Effector memory CD8-positive, alpha-beta T cell (primary cell): ENCODE measurements at places on chromosomes 5 and 9.

- H3K4me3 ChIP-seq: no peak overlapping the region
- H3K27ac ChIP-seq: no peak overlapping the region
These were observed 80.8 kb downstream of the MAPKAP1 start for GRCh38 chr9:125626187-125626586.

GRCh38 chr5:172838151-172838875 lies 4.3 kb downstream of the ERGIC1 start:
- no peak for DNase-seq
- H3K27me3 ChIP-seq: no peaks in the 10 kb centered on the region
- peaks cover 26% of the 10 kb centered on the region for H3K36me3 ChIP-seq
- peak overlapping the region; percentile 95 for H3K27ac ChIP-seq

DNA sequence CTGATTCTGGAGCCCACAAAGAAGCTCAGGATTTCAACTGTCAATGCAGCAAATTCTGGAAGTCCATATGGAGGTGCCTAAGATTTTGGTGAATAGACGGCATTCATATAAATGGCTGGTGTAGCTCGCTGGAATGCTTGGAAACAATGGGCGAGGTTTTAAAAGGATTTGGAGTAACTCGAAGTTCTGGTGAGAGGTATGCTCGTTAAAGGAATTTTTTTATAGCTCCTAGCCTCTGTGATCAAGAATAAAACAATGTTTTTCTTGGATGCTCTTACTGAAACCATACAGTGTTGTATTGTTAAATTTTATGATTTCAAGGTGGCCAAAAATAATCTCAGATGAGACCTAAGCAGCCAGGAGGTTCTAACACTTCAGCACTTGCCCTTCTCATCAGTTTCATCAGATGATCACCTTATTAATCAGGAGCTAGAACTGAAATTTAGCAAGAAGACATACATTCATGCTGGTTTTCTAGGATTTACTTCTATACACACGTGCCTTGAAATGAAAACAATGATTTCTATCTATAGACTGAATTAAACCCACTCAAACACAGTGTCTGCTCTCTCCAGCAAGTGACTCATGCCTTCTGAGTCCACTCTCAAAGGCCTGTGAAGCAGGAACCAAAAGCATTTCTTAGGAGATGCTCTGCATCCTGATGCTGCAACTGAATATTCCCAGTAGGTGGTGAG lies 79.2 kb downstream of the OTULIN start:
- H3K27me3 ChIP-seq: no peaks in the 10 kb centered on the region
- H3K4me1 ChIP-seq: peaks cover 7% of the 10 kb centered on the region
- H3K27ac ChIP-seq: peak overlapping the region; percentile 23
- peaks cover 17% of the 10 kb centered on the region for H3K36me3 ChIP-seq

GRCh38 chr5:34684281-34684979 lies 28.3 kb downstream of the RAI14 start:
- H3K4me1 ChIP-seq: no peaks in the 10 kb centered on the region
- no peaks in the 10 kb centered on the region for H3K36me3 ChIP-seq
- no peak overlapping the region for H3K27ac ChIP-seq
- DNase-seq: no peak
- no peak overlapping the region for H3K4me3 ChIP-seq

DNA sequence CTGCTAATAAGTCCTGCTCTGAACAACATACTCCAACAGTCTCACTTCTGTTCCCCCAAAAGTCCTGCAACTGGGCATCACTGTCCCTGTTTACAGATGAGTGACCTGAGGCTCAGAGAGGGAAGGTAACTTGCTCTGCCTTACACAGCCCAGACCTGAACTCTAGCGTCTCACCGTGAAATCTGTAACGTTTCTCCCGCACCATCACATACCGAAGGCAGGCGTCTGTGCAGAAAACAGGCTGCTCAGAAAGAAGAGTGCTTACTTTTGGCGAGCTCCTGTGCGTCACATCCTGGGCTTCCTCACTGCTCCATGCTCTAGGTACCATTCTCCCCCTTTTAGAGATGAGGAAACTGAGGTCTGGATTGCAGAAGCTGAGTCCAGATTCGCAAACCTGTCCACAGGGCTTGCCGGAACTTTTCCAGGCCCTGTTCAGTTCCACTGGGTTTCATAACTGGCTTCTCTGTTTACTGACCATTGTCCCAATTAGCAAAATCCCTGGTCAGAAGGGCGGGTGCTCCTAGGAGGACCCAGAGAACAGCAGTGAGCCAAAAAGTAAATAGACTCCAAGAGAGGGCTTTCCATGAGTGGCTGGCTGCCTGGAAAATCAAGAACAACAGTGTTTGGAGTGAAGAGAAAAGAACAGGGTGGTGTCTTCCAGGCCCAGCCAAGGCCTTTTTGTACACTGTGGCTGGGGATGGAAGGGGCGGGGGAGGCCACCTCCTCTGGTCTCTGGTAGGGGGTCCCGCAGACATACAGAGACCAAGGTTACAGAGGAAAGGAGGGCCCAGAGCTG lies 27.1 kb downstream of the GSN start:
- peaks cover 5% of the 10 kb centered on the region for H3K4me1 ChIP-seq
- no peak for DNase-seq
- H3K27me3 ChIP-seq: peaks cover 29% of the 10 kb centered on the region
- no peak overlapping the region for H3K4me3 ChIP-seq

GRCh38 chr5:168972731-168973130 lies 328.2 kb downstream of the SLIT3 start:
- peaks cover 67% of the 10 kb centered on the region for H3K27me3 ChIP-seq
- no peaks in the 10 kb centered on the region for H3K4me1 ChIP-seq
- H3K4me3 ChIP-seq: no peak overlapping the region
- H3K36me3 ChIP-seq: no peaks in the 10 kb centered on the region
- no peak overlapping the region for H3K27ac ChIP-seq
- no peak for DNase-seq
